Epithelial cell of alveolus of lung (primary cell): ENCODE measurements at places on chromosomes 7 and 10. TPM values are rescaled to one million over a fixed set of nuclear protein-coding genes. Genes with fewer than 3 reads are reported as not detected.

The FKBP14 gene
- 19.6 and 25.6 TPM in 2 replicates for total RNA-seq

The SYT15 gene
- 0.13 and 0.24 TPM in 2 replicates for total RNA-seq

The CALCR gene
- 0.13 TPM in 1 of 2 replicates, not detected in the other for total RNA-seq

The OR2A7 gene
- 0.13 and 0.56 TPM in 2 replicates for total RNA-seq

The CTAGE8 gene
- total RNA-seq: 0.08 and 0.26 TPM in 2 replicates

The LSM5 gene
- total RNA-seq: 20.9 and 26.5 TPM in 2 replicates
